ENCODE measurements at places on chromosomes 1 and 21. TPM values are rescaled to one million over a fixed set of nuclear protein-coding genes. Genes with fewer than 3 reads are reported as not detected.
A peak's percentile ranks its signal among the peaks of the same experiment; 100 is the strongest.

Gene COL6A2
- total RNA-seq = 0.17 TPM

DNA sequence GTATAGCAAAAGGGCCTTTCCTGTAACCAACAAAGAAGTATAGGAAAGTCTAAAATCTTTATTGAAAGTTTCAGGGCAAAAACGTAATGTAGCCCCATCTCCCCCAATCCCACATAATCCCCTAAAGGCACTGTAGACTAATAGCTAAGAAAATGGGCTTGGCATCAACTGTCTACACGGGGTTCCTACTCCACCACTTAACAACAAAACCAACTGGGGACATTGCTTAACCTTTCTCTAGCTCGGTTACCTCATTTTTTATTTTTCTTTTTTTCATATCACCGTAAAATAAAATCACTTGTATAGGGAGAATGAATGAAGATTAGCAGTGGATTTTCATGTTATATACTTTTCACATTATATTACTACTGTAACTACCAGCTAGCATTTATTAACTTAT, 12.3 kb downstream of the MACF1 start:
- no peak for DNase-seq

Gene KRTAP12-3
- not detected for total RNA-seq

- peak; percentile 87 for DNase-seq
Observed at GRCh38 chr1:67060811-67061218, 6.9 kb upstream of the SLC35D1 start.

DNA sequence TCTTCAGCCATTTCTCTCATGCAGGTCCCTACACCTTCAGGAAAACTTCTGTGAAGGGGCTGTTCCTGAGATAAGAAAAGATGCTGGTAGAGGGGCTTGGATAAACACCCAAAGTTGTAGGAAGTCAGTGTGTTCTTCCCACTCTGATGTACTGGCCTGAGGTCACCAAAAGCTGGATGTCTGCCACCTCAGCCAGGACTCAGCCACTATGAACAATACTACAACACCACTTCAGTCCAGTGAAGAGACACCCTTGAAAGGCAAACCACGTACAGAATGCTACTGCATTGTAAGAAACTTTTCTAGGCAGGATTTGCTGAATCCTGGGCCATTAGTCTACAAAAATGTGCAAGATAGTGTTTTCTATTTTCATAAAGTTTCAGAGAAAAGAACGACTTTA, 2.4 kb downstream of the PTPN14 start:
- DNase-seq = peak; percentile 29

- no peak for DNase-seq
Observed at GRCh38 chr1:44640200-44640853, 34.0 kb downstream of the TMEM53 start.

Gene TRIM17
- 0.68 TPM for total RNA-seq

DNA sequence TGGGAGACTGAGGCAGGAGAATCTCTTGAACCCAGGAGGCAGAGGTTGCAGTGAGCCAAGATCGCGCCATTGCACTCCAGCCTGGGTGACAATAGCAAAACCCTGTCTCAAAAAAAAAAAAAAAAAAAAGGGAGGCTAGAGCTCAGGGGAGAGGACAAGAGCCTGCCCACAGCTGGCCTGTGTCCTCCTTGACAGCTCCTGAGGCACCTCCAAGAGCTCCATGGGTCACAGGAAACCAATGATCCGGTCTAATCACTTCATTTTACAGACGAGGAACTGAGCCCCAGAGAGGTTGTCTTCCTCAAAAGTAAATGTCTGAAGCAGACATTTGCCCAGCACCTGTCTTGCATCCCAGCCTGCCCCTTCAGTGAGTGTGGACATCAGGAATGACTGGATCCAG, 49.4 kb downstream of the NID1 start:
- DNase-seq = no peak

DNA sequence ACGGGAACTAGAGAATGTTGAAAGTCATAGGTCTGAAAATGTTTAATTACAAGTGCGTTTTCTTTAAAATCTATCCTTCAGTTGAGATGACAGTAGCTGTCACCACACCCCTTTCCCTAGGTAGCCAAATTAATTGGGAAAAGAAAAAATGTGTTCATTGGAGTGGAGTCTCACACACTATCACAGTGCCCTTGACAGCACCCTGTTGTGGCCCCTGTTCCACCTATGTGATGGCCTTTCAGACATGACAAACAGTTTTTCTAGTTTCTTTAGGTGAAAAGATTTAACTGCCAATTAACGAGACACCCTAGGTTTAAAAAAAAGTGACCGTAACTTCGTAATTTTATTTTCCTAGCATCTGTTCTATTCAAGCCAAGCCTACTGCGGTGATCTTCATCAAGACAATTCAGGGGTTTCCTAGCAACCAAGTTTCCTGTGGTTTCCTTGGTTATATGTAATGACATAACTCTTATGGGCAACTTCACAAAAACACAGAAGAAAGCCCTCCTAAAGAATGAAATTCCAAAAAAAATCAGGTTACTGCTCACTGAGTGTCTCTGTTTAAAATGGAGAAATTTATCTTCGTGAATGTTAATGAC, 298.3 kb downstream of the PDE4B start:
- DNase-seq = no peak

DNA sequence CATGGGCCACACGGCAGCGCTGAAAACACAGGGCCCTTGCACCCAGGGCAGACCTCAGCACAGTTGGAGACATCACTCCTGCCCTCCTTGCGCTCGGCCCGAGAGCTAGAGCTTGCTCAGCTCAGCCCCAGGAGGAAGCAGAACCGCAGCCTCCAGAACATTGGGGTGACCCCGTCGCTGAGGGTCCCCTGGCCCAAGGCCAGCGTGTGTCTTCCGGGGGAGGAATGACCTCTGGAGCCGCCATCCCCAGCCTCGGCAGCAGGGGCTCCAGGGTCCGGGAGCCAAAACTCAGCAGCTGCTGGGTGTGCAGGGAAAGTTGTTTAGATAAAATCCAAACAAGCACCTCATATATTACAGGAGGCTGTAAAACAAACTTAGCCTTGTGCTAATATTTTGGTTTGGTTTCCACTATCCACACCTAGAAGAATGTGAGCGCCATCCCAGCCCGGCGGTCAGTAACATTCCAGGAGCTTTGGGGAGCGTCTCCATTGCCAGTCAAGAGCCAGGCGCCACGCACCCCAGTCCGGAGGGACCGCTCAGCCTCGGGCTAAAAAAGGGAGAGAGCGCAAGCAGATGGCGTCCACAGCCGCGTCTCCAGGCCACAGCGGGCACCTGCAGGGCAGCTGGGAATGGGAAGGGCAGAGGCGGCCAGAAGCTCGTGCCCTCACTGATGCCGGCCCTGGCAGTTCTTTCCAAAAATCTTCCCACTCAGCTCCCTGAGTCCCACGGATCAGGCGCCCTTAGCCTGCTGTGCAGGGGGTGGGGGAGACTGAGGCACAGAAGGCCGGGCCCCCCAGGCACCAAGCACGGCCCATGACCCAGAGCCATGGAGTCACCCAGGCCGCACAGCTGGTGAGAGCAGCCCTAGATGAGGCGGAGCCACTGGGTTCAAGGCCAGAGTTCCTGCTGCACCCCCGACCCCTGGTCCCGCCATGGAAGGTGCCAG, 52.0 kb downstream of the SLX9 start:
- DNase-seq = no peak

GRCh38 chr21:44500111-44500510, 39.9 kb downstream of the KRTAP10-1 start:
- DNase-seq = no peak

Gene RAB3B
- 17.9 TPM for total RNA-seq

- DNase-seq = peak; percentile 76
Observed at GRCh38 chr1:35810096-35810881, 2.5 kb downstream of the AGO4 start.

Gene ALX3
- total RNA-seq = not detected

DNA sequence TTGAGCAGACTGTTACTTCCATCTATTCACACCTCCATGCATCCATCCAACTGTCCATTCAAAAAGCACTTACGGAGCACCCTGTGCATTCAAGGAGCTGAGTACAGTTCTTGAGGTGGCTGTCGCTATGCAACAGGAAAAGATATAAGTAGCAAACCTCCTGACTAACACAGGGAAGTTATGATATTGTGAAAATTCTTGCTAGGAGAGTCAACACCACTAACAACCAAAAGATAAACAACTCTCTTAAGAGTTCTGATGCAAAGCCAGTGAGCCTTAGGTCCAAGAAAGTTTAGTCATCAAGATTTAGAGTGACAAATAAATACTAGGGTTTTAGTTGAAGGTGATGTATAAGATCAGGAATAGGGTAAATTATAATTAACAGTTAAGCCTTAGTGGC, 44.5 kb upstream of the TRIM45 start:
- DNase-seq = peak; percentile 23

GRCh38 chr1:243490748-243491686, 235.2 kb downstream of the SDCCAG8 start:
- DNase-seq = no peak

DNA sequence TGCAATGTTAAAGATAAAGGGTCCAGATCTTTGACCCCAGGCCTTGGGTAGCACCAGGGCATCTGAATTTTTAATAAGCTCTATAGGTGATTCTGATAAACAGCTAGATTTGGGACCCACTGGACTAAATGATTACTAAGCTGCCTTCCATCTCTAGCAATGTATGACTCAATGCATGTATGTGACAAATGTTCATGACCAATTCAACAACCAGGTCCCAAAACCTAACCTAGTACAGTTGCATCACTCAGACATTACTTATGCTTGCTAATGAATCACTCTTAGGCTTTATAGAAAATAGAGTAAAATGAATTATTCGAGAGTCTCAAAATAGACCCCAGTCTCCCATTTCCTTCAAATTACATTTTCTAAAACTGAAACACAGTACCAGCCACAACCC, 35.5 kb downstream of the RCAN1 start:
- peak; percentile 27 for DNase-seq

- DNase-seq = no peak
Observed at GRCh38 chr1:71899881-71900280, 382.5 kb downstream of the NEGR1 start.

DNA sequence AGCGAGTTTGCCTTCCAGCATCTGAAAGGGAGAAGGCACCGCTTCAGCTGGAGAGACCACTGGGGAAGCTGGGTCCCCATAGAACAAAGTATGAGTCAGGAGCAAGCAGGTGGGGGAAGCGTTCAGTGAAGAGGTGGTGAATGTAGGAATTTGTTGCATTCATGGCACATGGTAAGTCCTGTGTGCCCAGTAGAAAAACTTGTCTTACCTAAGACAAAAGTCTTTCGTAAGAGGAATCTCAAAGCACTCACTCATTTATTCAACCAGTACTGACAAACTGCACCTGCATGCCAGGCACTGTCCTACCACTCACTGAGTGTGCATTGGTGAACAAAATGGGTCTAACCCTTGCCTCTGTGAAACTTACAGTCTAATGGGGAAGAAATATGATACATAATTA, 9.2 kb upstream of the ERRFI1 start:
- DNase-seq = peak; percentile 53

All from foreskin keratinocyte (primary cell).